ENCODE measurements at places on chromosomes 6 and 20. TPM values are rescaled to one million over a fixed set of nuclear protein-coding genes. Genes with fewer than 3 reads are reported as not detected.

GRCh38 chr6:10989587-10989986 lies 54.5 kb downstream of the ELOVL2 start:
- DNase-seq: no peak

GRCh38 chr6:168985705-168986104 lies 267.9 kb downstream of the THBS2 start:
- DNase-seq: no peak

Gene PRND
- total RNA-seq: not detected

DNA sequence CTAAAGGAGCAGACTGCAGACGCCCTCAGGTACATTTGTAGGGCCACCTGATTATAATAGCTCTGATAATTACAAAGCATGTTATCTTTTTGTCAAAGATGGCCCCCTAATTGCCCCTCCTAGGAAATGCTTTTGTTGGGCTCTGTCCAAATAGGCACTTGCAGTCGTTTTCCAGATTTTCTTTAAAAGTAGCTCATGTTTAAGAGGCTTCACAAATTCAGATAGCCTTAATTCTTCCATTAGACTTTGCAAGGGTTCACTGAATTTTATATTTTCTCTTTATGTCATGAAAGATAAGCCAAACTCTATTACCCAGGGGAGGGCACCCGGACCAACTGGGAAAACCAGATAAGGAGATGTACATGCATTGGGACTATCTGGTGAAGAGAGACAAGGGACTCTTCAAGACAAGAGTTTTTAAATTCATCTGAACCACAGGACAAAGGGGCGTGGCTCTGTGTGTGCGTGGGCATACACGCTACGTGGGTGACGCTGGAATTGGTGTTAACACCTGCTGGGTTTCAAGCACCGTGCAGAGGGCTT lies 95.6 kb downstream of the TOX2 start:
- DNase-seq: no peak

GRCh38 chr6:148332088-148332487 lies 10.6 kb upstream of the SASH1 start:
- DNase-seq: no peak

Gene ENPP5
- not detected for total RNA-seq

Gene LRRC1
- total RNA-seq: 3.2 TPM

Gene MLN
- total RNA-seq: not detected
